HEK293T (cell line): ENCODE measurements at places on chromosomes 7 and 10.

DNA sequence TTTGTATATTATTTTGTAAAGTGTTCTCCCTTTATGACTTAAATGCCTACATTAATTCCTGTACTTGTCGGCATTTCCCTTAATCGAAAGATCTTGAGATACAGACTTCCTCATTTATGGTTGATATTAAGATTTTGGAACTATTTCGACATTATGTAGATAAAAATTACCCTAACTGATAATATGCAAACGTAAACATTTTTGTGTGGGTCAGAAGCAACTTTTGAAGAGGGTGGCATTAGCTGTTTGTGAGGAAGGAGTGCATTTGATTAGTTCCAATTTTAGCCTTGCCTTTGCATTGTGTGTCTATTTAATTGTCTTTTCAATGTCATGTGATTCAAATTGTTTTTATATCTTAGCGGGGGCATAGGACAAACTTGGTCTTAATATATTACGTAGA, 114.7 kb downstream of the BICC1 start:
- no peak for DNase-seq

- DNase-seq = no peak
Measured at GRCh38 chr10:13183625-13184024, 22.3 kb downstream of the MCM10 start.

DNA sequence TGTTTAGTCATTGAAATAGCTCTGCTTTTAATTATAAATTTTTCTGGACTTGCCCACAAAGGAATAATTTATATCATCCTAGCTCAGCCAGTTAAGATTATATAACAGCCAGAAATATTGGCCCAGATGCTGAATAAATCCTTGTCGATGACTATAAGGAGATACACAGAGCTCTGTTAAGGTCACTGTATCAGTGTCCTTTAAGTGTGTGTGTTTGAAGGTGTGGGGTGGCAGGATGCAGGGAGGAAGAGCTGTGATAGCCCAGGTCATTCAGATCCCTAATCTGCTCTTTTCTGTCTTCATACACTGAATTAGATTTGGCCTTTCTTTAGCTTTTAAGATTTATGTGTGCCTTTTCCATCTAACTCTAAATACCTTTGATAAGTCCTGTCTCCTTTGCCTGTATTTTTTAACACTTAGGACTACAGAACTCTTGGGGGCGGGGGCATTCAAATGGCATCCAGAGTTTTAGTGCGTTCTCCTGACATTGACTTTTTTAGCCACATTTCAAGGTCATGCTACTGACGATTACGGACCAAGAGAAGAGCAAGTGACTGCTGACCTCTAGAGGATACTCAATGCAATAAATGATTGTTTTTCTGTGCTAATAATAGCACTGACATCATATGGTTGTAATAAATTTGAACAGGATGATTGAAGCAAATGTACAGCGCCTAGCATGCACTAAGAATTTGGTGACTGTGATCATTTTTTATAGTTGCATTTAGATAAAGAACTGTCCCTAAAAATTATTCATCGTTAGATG, 172.3 kb downstream of the CACNB2 start:
- DNase-seq = peak; percentile 62

DNA sequence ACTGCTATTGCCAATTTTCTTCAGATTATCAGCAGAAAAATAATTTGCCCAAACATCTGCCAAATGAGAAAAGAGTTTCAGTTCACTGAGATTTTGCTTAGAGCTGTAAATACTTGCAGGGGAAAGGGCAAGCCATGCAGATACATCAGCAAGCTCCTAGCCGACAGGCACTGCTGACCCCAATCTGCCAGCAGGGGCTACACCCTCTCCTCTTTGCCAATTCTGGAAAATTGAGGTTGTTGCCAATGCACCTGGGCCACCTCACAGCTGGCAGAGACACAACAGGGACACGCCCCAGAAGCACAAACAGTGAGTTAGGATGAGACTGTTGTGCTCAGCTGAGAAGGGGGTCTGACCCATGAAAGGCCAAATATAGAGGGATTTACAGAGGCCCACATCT, 129.5 kb upstream of the MYO3A start:
- DNase-seq = no peak

DNA sequence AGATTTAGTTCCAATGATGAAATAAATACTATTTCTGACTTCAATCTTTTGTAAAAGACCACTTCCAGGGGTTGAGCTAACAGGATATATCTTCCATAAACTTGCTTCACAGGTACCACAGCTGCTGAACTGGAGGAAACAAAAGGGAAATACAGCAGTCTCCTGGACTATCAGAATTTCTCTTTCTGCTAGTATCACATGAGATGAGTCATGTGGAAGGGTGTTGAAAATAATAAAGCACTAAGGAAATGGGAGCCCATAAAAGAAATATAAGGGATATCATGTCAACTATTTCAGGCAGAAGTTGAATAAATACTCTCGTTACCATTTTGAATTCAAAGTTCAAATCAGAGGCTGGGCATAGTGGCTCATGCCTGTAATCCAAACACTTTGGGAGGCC, 250.3 kb upstream of the NFE2L3 start:
- DNase-seq = no peak

- no peak for DNase-seq
Measured at GRCh38 chr7:14228341-14228740, 238.9 kb upstream of the ETV1 start.

- no peak for DNase-seq
Measured at GRCh38 chr7:36806891-36807290, 82.6 kb upstream of the AOAH start.

DNA sequence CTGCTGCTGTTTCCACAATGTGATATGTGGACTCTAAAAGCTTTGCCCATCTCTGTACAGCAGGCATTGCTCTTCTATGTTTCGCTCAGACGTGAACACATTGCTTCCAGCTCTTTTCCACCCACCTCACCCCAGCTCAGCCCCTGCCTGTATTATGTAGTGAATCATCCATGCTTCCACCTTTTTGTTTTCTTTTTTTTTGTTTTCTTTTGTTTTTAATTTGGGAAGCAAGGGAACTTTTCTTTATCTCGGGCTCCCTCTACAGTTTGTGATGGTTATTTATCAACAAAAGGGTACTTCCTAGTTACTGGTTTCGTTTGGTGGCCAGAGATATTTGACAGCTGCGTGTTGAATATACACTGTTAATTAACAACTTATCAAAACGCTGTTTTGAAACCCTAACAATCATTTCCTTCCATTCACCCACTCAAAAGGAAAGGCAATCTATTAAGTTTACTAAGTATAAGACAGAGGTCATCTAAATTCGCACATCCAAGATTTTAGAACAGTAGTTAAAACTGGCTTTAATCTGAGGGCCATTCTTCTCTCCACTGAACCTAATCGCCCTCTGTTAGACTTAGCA, 127.9 kb upstream of the STK17A start:
- peak; percentile 46 for DNase-seq
